Sigmoid colon (tissue), 7 donors: ENCODE measurements at places on chromosomes 16 and 17.

GRCh38 chr17:77844681-77845080, 113.8 kb upstream of the TNRC6C start:
- DNase-seq, result no peak

DNA sequence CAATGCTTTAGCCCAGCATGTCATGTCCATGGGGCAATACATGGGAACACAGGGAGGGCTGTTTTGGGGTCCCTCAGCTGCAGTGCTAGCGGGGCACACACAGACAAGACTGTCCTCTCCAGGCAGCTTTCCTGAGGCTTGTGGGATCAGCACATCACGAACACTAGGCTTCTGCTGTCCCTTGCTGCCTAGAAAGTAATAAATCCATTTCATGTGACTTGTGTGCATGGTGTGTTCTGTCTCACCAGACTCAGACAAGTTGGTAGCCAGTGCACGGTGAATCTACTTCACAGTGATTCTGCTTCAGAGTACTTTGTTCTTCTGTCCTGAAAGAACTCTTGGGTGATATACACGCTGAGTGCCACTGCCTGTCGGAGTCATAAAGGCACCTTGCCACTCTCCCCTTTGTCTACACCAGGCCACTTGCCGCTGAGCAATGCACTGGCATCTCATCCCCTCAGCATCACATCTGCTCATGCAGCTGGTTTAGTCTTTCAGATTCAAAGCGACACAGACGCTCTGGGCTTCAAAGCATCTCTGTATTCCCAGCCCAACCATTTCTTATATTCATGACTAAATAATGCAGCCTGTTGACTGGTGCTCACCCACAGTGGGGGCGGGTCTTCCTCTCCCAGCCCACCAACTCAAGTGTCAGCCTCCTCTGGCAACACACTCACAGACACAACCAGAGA, 95.2 kb upstream of the COX10 start:
- no peak for DNase-seq

GRCh38 chr16:83206426-83206825, 579.7 kb downstream of the CDH13 start:
- no peak for DNase-seq

DNA sequence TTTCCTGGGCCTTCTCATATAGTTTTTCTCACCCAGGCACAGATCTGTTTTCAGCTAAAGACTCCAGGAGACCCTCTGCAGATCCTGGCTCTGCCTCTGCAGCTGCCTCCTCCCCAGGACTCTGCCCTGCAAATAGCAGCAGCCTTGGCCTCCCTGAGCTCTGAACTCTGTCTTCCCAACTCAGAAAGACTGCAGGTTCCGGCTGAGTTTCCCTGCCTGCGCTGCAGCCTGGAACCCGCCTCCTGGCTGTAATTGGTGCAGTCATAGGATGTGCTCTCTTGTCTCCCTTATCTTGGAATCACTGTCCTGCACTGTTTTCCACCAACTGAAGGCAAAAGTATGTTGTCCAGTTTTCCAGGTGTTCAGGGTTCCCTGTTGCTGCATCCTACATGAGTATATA, 14.3 kb upstream of the DNASE1 start:
- DNase-seq, result no peak

DNA sequence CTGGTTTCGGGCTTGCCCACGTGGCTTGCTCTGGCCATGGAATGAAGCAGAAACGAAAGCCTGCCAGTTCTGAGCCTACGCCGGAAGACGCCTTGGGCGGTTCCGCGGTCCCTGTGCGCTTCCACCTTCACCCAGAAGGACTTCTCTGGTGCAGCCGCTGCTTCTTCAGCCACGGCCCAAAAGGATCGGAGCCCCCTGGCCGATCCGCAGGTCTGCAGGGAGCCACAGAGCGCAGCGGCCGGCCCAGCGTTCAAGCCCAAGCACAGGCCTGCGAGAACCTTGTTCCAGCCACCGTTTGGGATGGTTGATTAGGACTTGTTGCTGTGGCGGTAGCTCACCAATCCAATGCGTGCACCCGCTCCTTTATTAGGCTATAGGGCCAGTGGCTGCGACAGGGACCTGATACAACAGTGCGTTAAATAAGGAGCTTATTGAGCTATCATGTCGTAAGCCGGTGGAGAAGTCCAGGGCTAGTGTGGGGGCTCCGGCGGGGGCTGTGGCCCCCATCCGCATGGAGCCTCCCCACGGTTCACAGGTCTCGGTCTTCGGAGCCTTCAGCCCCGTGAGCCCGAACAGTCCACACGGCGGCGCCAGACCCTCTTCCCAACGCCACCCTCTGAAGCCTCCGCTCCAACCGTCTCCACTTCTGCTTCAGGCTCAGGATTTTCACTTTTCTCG, 10.2 kb upstream of the MPP2 start:
- DNase-seq, result no peak

DNA sequence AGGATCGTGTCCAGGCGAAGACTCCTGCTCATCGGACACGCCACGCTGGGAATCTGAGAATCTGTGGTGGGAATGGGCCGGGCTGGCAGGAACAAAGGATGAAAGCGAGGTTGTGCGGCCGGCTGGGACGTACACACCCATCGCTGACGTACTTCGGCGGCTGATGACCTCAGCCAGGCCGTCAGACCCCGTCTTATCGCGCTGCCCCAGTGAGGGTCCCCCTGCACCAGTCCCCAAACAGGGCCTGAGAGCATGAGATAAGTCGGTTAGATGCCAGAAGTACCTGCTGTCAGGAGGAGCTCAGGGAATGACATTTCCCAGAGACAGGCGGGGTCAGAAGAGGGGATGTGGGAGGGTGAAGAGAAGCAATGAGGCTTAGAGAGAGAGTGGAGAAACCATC, 16.0 kb upstream of the SP6 start:
- no peak for DNase-seq

DNA sequence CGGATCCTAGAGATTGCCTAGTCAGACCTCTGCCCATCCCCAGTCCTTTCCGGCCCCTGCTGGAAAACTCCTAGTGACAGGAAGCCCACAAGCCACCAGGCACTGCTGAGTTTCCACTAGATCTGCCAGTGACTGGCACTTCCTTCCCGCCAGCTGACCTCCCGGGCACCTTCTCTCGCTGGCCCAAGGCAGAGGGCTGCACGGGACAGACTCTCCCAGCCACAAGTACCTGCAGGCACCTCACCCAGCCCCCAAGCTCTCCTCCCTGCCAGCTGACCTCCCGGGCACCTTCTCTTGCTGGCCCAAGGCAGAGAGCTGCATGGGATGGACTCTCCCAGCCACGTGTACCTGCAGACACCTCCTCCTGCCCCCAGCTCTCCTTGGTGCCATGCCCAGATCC, 66.3 kb upstream of the DOC2B start:
- peak; percentile 64 for DNase-seq

- no peak for DNase-seq
Observed at GRCh38 chr17:78947235-78948149, 22.3 kb upstream of the TIMP2 start.
